CD4-positive, alpha-beta T cell (primary cell): ENCODE measurements at places on chromosomes 12 and 14. TPM values are rescaled to one million over a fixed set of nuclear protein-coding genes. Genes with fewer than 3 reads are reported as not detected.
A peak's percentile ranks its signal among the peaks of the same experiment; 100 is the strongest.

Gene RPL10L
- total RNA-seq: not detected

Gene NAV3
- total RNA-seq: not detected

Gene FOXN4
- not detected for total RNA-seq

Gene GAPDH
- total RNA-seq: 508 TPM

Gene PHETA1
- total RNA-seq: 1.7 TPM

Gene PIANP
- 0.99 TPM for total RNA-seq

Gene NGB
- not detected for total RNA-seq

Gene KCNJ8
- not detected for total RNA-seq

Gene CIROP
- total RNA-seq: not detected

DNA sequence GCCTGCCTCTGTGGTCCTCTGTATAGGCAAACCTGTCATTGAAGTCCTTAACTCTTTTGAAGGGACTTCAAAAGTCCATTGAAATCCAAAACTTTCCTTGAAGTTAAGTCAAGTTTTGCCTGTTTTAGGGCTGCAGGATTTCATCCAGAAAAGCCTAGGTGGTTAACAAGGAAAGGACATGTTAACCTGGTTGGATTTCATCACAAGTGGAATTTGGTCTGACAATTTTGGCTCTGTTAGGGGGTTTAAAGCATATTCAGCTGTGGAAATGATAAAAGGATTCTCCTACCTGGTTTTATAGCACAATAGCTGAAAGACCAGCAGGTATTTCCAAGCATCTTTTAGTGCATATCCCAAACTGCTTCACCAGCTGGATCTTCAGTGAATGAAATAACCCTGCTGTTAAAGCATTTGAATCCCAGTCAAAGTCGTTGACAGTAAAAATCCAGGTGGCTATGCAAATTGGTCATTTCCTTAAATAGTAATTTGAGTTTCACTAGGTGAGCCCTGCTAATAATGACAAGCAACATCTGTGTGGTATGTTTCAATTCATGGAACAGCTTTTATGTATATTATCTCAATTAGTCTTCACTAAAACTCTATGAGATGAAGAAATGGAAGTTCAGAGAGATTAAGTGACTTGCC, 400.5 kb downstream of the ETNK1 start:
- no peak overlapping the region for H3K27ac ChIP-seq
- no peak overlapping the region for H3K4me3 ChIP-seq
- H3K27me3 ChIP-seq: no peaks in the 10 kb centered on the region
- DNase-seq: no peak
- no peaks in the 10 kb centered on the region for H3K4me1 ChIP-seq
- no peaks in the 10 kb centered on the region for H3K36me3 ChIP-seq

DNA sequence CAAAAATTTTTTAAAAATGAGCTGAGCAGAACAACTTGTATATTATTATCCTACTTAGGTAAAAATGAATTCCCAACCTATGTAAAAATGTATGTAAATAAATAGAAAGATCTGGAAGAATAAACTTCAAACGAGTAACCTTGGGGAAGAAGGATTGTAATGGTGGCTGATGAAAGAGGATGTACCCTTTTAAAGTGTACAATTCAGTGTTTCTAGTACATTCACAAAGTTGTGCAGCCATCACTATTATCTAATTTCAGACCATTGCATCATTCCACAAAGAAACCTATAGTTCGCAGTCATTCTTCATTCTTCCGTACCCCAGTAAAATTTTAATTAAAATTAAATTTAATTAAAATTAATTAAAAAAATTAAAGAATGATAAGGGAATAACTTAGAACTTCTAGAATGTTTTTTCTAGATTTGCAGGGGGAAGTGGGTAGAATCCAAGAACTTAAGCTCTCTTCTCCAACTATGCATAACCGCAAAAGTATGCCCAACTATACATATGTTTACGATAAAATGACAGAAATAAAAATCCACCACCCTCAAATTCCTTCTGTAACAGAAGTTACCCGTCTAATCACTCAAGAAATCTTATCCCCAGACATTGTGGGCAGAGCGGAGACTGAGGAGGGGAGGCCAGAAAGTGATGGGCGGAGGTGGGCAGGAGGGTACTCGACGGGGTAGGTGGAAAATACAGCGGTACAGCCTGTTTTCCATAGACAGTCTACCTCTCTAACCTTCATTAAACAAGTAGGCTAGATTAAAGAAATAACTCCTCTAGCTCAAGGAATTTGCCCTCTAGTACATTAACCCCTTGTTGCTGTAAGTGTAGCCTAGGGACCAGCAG, 921 bp downstream of the DEPDC4 start:
- peaks cover 12% of the 10 kb centered on the region for H3K4me1 ChIP-seq
- H3K27me3 ChIP-seq: no peaks in the 10 kb centered on the region
- no peaks in the 10 kb centered on the region for H3K36me3 ChIP-seq
- DNase-seq: no peak
- H3K27ac ChIP-seq: no peak overlapping the region

- no peaks in the 10 kb centered on the region for H3K36me3 ChIP-seq
- no peak for DNase-seq
- H3K27me3 ChIP-seq: no peaks in the 10 kb centered on the region
- H3K27ac ChIP-seq: no peak overlapping the region
- no peaks in the 10 kb centered on the region for H3K4me1 ChIP-seq
Measured at GRCh38 chr14:25431211-25432076, 381.5 kb upstream of the STXBP6 start.

DNA sequence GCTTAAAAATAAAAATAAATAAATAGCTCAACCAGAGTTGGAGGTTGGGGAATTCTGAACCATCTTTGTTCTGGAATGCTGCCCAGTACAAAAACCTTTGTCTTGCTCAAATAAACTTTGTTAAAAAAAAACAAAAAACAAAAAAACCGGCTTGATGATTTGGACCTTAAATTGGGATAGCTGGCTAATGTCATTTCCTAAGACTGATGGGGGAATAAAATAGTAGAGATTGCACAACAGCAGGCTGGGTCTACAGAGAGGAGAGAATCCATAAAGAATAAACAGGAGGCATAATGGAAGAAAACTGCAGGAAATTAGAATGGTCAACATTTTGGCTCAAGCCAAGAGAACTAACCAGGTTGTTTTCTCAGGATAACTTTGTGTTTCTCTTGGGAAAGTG, 370.9 kb downstream of the AEBP2 start:
- H3K27me3 ChIP-seq: no peaks in the 10 kb centered on the region
- H3K27ac ChIP-seq: no peak overlapping the region
- no peaks in the 10 kb centered on the region for H3K36me3 ChIP-seq

- peak overlapping the region; percentile 70 for H3K27ac ChIP-seq
- H3K36me3 ChIP-seq: peaks cover 19% of the 10 kb centered on the region
Measured at GRCh38 chr12:57063991-57064685, 14.2 kb upstream of the MYO1A start.

GRCh38 chr12:100862676-100863075, 68.1 kb downstream of the ANO4 start:
- no peaks in the 10 kb centered on the region for H3K27me3 ChIP-seq
- H3K36me3 ChIP-seq: no peaks in the 10 kb centered on the region
- no peak overlapping the region for H3K27ac ChIP-seq
- no peaks in the 10 kb centered on the region for H3K4me1 ChIP-seq

DNA sequence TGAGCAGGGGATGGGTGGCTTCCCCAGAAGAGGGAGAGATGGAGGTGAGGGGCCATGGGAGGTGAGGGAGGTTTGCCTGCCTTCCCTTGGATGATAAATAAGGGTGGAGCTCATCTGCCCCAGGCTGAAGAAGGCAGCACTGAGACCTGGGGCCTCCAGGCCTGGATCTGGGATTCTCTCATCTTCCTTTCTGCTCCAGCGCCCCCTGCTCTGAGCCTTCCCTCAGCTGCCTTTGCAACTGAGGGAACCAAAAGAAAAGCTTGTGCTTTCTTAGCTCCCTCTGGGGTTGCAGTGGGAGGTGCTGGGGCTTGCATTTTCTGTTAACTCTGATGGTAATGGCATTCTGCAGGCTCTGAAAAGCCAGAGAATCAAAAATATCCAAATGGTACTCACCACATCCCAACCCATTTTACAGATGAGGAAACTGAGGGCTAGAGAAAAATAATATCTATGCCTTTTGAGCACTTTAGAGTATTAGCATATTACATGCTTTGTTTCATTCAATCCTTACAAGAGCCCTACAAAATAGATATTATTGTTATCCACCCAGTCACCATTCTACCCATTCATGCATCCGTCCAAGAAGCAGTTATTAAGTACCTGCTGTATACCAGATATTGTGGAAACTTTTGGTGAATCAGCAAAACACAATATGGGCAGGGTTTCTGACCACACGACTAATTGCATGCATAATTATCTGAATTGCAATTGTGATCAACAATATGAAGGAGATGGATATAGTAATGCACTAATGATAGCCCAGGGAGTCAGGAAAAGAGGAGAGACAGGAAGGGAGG, 102.2 kb downstream of the WSCD2 start:
- H3K27ac ChIP-seq: no peak overlapping the region
- no peak overlapping the region for H3K4me3 ChIP-seq
- no peak for DNase-seq
- no peaks in the 10 kb centered on the region for H3K36me3 ChIP-seq
- H3K4me1 ChIP-seq: no peaks in the 10 kb centered on the region

- peaks cover 9% of the 10 kb centered on the region for H3K4me1 ChIP-seq
- peak; percentile 72 for DNase-seq
- H3K27me3 ChIP-seq: no peaks in the 10 kb centered on the region
- no peaks in the 10 kb centered on the region for H3K36me3 ChIP-seq
- no peak overlapping the region for H3K4me3 ChIP-seq
Measured at GRCh38 chr12:47767216-47767724, 5.8 kb upstream of the SLC48A1 start.

- H3K4me3 ChIP-seq: no peak overlapping the region
- no peaks in the 10 kb centered on the region for H3K4me1 ChIP-seq
- no peak for DNase-seq
- no peaks in the 10 kb centered on the region for H3K36me3 ChIP-seq
- H3K27me3 ChIP-seq: no peaks in the 10 kb centered on the region
- H3K27ac ChIP-seq: no peak overlapping the region
Measured at GRCh38 chr12:76652402-76652801, 92.8 kb upstream of the OSBPL8 start.

DNA sequence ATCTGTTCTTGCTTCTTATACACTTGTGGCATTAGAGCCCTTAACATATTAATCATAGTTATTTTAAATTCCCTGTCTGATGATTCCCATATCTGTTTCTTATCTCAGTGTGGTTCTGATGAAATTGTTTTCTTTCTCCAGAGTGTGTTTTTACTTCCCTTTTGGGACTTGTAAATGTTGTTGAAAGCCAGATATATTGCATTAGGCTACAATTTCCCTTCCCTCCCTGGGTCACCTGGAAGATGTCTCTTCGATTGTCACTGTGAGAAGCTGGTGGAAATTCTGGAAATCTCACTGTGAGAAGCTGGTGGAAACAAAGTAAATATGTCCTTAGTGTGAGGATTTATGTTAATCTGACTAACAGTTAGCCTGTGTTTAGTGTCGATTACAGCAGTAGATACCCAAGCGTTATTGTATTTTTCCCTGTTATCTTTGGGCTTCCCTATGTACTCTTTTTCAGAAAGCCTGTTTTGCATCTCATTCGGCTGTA, 717.3 kb downstream of the TRHDE start:
- H3K27ac ChIP-seq: no peak overlapping the region
- H3K4me1 ChIP-seq: no peaks in the 10 kb centered on the region
- H3K27me3 ChIP-seq: no peaks in the 10 kb centered on the region
- no peak for DNase-seq
- H3K36me3 ChIP-seq: no peaks in the 10 kb centered on the region

DNA sequence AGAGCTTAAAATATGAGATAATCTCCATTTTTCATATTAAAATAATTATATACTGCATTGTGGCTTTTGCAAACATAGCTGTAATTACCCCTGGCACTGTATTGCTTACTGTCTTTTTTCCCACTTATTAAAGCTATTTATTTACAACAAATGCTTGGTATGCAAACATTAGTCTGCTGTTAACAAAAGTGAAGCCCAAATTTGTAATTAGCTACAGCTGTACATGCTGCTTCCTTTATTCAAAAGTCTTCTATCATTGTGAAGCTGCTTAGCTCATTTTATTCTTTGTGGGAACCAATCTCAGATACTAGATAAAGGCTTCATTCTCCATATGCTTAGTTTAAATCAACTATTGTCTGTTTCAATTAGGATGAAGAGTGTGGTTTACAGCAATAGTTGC, 425.8 kb upstream of the FOXG1 start:
- no peak for DNase-seq
- H3K36me3 ChIP-seq: no peaks in the 10 kb centered on the region
- H3K27me3 ChIP-seq: no peaks in the 10 kb centered on the region
- H3K4me1 ChIP-seq: no peaks in the 10 kb centered on the region

- no peaks in the 10 kb centered on the region for H3K4me1 ChIP-seq
- DNase-seq: no peak
- no peaks in the 10 kb centered on the region for H3K36me3 ChIP-seq
- H3K27ac ChIP-seq: no peak overlapping the region
Measured at GRCh38 chr12:119328111-119328510, 6.4 kb upstream of the CCDC60 start.

DNA sequence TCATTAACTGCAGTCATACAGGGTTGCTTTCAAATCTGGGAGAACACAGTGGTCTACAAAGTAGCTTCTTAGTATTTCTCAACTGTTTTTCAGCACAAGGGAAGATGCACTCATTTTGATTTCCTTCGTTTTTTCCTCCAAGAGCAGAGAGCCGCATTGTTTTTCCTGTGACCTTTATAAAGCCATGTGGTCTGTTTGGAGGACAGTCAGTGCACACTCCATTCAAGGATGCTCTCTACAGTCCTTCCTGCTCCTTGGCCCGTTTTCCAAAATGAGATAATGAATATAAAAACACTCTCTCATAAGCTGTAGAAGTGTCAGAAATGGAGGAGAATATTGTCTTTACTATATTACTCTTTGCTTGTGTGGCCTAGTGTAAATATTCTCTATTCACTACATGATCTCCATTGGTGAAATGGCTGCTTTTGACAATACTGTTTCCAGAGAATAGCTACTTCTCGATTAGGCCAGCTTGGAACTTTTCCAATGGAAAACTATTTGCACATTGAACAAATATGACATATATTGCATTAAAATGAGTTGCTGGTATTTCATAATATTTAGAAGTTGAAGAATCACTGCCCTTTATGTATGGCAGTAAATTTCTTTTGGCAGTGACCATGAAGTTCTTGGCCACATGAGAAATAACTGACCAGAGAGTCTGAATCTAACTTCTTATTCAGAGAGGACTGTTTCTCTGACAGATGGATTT, 393.1 kb upstream of the RGS6 start:
- no peak overlapping the region for H3K4me3 ChIP-seq
- H3K27ac ChIP-seq: no peak overlapping the region
- no peaks in the 10 kb centered on the region for H3K36me3 ChIP-seq
- no peak for DNase-seq

GRCh38 chr14:52961060-52961639, 10.3 kb upstream of the FERMT2 start:
- H3K36me3 ChIP-seq: no peaks in the 10 kb centered on the region
- H3K27me3 ChIP-seq: no peaks in the 10 kb centered on the region
- no peak overlapping the region for H3K4me3 ChIP-seq
- peak; percentile 38 for DNase-seq

- no peaks in the 10 kb centered on the region for H3K4me1 ChIP-seq
- H3K27me3 ChIP-seq: no peaks in the 10 kb centered on the region
- H3K27ac ChIP-seq: no peak overlapping the region
- DNase-seq: no peak
- H3K36me3 ChIP-seq: peaks cover 39% of the 10 kb centered on the region
- no peak overlapping the region for H3K4me3 ChIP-seq
Measured at GRCh38 chr12:124405592-124405991, 110.7 kb downstream of the RFLNA start.
